ENCODE measurements at places on chromosomes 3 and 15.

DNA sequence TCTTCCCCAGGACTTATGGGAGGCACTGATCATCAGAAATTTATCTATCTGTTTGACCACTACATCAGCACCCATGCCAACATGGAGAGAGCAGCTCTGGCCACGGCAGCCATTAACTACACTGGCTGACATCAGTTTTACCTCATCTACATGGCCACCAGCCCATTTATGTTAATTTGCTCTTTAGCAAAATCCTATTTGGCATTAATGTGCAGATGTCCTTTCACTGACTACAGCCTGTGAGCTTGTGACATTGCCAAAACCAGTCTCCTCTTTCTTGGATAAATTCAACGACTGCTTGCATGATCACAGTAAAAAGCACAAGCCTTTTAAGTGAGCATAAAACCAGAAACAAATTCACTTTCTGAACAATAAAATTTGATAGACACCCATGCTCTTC is 47.5 kb downstream of the NR1I2 start:
- no peak for DNase-seq

- DNase-seq, result no peak
Observed at GRCh38 chr15:85622221-85622831, 172.4 kb downstream of the KLHL25 start.

DNA sequence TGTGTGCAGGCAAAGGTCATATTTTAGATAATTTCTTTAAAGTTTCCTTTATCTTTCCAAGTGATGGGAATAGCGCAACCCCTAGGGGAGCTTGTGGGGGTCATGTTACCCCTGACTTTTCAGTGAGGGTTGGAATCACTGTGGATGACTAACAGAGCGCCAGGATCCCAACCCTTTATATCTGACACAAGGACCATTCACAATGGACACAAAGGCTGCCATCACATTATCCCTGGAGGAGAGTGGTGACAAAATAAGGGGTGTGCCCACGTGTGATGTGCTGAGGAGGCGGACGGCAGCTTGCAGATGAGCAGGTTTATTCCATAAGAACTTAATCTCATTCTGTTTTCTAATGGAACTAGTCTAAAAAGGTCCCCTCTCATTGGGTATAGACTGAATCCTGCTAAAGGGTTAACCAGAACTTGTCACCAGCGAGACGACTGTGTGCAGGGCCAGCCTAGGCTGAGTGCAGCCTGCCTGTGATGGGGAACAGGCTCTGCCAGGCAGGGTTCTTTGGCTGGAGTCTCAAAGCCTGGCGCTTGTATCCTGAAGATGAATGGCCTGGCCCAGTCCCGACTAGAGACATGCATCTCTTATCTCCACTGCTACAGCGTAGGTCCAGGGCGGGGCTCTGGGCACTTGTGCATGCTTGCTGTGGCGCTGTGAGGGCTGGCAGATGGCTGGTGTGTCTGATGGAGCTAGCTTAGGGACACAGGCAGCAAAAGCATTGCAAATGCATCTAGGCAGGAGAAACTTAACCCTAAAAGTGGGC is 50.2 kb downstream of the CHDH start:
- no peak for DNase-seq

DNA sequence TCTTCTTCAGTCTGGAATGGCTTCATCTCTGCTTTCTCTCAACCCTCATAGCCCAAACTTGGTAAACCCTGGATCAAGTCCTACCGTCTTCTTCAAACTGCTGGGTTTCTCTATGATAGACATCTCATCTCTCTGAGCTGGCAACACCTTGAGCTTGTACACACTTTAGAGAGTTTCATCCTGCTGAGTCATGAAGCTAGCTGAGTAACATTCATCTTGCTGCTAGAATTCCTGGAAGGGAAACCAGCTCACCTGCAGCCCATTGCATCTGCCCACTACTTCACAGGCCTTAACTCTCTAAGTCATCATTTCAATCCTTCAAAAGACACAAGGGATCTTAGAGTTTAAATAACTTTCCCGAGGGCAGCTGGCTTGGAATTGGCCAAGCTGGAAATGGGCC is 175.5 kb upstream of the RORA start:
- DNase-seq, result no peak

GRCh38 chr3:134279466-134279865 is 28.8 kb upstream of the RYK start:
- no peak for DNase-seq

DNA sequence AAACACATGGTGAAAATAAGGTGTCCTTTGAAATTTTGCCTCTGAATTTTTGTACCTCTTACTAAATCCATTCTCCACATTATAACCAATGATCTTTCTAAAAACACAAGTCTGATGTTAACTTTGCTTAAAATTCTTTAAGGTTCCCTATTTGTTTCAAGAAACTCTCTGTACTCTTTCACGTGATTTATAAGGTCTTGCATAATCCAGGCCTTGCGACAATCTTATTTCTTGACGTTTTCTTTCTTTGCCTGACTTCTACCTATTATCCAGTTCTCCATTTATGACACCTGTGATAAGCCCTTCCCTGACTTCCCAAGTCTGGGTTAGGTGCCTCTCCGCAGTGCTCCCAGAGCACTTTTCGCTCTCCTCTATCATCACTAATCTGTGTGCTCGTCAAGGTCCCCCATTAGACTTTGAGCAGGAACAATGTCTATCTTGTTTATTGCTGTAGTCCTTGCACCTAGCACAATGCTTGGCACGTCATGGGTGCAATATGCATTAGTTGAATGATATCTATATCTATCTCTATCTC is 24.3 kb upstream of the KPNA1 start:
- DNase-seq, result no peak

- no peak for DNase-seq
Observed at GRCh38 chr15:73249499-73249898, 119.3 kb downstream of the HCN4 start.

GRCh38 chr3:64070704-64071103 is 47.4 kb upstream of the PSMD6 start:
- no peak for DNase-seq

- no peak for DNase-seq
Observed at GRCh38 chr3:107620534-107620933, 97.8 kb downstream of the BBX start.

- DNase-seq, result no peak
Observed at GRCh38 chr3:129409541-129409940, 18.9 kb downstream of the EFCAB12 start.

- no peak for DNase-seq
Observed at GRCh38 chr3:189496375-189497138, 134.6 kb upstream of the TP63 start.

- no peak for DNase-seq
Observed at GRCh38 chr3:146280864-146281263, 30.0 kb upstream of the PLSCR4 start.

DNA sequence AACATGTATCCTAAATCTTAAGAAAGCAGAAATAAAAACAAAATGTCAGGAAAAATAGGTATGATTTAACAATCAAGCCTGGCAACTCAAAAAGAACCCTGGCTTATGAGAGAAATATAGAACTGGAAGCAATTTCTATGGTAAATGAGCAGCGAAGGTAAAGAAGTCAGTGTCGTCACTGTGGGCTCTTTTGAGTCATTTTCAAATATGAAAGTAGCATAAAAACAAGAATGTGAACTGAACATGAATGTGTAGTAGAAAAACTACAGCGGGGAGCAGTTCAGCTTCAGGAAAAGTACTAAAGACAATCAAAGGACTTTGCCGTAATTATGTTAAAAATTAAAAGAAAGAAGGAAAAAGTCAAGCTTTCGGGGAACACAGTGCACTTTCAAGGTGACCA is 17.5 kb downstream of the LSG1 start:
- DNase-seq, result peak; percentile 79

- DNase-seq, result no peak
Observed at GRCh38 chr3:112413074-112413473, 80.1 kb downstream of the CD200 start.

DNA sequence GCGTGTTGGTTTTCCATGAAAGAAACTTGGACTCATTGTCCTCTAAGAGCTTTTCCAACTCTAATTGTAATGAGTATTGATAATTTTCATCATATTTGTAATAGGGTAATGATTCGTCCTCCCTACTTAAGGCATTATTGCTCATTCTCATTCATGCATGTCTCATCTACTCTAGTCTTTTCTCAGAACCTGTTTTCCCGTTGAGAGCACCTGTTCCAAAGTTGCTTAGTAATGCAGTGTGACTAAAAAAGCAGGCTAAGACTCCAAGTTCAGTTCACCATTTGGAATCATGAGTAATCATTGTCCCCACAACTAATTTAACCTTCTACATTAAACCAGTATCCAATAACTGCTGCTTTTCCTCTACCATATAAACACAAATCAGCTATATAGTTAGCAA is 84.0 kb downstream of the FILIP1L start:
- peak; percentile 19 for DNase-seq

- no peak for DNase-seq
Observed at GRCh38 chr3:128561504-128561903, 68.5 kb upstream of the GATA2 start.

- no peak for DNase-seq
Observed at GRCh38 chr15:50229336-50229735, 36.2 kb downstream of the HDC start.

DNA sequence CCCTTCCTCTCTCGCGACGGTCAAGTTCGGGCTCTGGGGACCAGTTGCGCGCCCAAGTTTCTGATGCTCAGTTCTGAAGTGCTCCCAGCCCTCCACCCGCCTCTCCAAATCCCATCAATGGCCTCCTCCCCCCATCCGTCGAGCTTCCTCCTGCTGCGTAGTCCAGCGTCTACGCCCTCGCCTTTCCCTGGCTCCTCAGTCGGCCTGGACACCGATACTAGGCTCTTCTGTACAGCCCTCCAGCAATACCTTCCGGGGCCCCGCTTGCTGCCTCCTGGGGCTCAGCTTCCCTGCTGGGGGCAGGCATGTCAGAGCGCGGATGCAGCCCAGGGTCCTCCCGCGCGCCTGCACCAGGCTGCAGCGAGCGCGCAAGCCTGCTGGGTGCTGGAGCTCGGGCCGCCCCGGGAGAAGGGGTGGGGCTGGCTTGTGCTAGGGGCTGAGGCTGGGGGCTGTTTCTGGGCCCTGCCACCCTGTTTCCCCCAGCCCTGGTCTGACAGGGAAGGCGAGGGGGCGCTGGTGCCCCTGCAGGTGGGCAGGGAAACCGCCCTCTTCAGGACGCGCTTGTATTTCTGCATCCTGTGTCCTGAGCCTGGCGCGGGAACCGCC is 353.3 kb upstream of the SUCLG2 start:
- peak; percentile 0 for DNase-seq
